RWPE1 (cell line): ENCODE measurements at places on chromosomes 5 and 9.

DNA sequence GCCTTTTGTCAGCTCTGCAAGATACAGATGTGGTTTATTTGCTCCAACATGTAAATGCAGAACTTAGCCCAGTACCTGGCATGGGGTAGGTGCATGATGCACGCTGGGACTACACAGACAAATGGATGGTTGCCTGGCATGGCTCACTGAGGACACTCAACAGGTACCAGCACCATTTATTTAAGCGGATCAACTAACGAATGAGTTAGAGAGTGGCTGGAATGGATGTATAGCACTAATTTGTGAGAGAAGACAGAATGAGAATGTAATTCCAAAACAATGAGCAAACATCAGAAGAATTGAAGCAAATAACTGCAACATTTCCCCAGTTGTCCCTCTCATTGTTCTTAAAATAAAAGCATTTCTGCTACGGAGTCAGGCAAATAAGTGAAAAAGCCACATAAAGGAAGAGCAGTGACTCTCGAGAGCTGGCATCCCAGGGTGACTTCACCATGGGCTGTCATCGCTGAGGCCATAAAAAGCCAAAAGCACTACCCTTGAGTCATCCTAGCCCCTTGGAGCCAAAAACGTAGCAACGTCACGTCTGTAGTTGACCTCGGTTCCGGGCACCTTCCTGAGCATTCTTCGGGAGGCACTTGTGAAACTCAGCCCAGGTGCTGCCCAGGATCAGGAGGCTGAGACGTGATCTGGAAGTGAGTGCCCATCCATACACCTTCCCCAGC, 290.3 kb downstream of the NSG2 start:
- no peak for DNase-seq

GRCh38 chr9:136829412-136829811, 12.9 kb upstream of the AJM1 start:
- DNase-seq, result no peak

GRCh38 chr9:1460143-1460769, 410.1 kb downstream of the DMRT2 start:
- DNase-seq, result peak; percentile 8

GRCh38 chr9:78676623-78677022, 379.7 kb downstream of the PSAT1 start:
- DNase-seq, result no peak

DNA sequence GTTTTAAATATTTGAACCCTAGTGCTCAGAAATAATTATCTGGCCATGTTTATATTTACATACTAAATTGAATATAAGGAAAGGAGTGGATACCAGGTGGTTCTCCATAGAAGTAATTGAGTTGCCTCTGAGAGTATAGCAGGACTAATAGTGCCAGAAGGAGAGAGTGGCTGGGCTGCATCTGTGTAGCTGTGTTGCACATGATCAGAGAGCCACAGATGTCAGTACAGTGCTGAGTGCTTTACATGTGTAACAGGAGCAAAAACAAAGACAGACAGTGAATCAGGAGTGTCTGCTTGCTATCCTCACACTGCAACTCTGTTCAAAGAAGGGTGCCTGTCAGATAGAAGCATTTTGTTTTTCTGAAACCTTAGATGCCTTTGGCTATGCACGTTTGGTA, 353.9 kb upstream of the PAPPA start:
- DNase-seq, result no peak

GRCh38 chr9:2126331-2126803, 111.2 kb downstream of the SMARCA2 start:
- no peak for DNase-seq

GRCh38 chr9:136852664-136853595, 784 bp downstream of the MAMDC4 start:
- no peak for DNase-seq

- no peak for DNase-seq
Observed at GRCh38 chr9:113409481-113409880, 994 bp downstream of the POLE3 start.

- peak; percentile 35 for DNase-seq
Observed at GRCh38 chr9:127283917-127284497, 19.4 kb downstream of the GARNL3 start.

DNA sequence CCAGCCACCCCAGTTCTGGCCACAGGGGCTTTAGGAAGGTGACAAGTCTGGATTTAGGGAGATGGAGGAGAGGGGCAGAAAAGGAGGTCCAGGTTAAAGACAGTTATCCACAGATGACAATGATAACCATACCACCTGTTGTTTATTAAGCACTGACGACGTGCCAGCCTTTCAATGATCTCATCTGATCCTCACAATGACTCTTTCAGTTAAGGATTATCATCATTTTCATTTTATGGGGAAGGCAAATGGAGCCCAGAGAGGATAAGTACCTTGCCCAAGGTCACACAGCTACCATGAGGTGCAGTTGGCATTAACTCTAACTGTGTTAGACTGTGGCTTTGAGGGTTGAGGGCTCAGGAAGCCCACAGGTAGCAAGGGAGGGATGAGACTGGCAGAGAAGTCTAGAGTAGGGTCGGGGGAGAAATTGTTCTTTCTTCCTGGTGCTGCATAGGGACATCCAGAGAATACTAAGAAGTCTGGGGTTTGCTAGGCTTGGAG, 21.5 kb upstream of the JADE2 start:
- DNase-seq, result no peak

- peak; percentile 89 for DNase-seq
Observed at GRCh38 chr5:53343187-53343586, 137.2 kb upstream of the FST start.

GRCh38 chr5:125267636-125268248, 521.3 kb upstream of the ZNF608 start:
- DNase-seq, result no peak

- no peak for DNase-seq
Observed at GRCh38 chr5:16889203-16889971, 46.7 kb downstream of the MYO10 start.

DNA sequence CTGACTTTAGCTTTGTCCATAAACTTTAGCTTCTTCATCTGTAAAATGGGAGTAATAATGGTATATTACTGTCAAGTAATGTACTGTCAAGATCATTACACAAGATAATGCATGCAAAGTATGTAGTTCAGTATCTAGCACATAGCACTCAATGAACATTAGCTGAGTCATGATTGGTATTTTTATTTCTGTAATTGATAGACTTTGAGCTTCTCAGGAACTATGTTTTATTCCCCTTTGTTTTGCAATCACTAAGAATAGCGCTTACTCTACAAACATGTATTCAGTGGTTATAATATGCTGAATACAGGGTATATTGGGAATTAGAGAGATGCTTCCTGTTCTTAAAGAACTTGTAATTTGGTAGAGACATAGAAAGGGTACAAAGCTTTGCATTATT, 142.3 kb upstream of the KLF9 start:
- DNase-seq, result no peak

DNA sequence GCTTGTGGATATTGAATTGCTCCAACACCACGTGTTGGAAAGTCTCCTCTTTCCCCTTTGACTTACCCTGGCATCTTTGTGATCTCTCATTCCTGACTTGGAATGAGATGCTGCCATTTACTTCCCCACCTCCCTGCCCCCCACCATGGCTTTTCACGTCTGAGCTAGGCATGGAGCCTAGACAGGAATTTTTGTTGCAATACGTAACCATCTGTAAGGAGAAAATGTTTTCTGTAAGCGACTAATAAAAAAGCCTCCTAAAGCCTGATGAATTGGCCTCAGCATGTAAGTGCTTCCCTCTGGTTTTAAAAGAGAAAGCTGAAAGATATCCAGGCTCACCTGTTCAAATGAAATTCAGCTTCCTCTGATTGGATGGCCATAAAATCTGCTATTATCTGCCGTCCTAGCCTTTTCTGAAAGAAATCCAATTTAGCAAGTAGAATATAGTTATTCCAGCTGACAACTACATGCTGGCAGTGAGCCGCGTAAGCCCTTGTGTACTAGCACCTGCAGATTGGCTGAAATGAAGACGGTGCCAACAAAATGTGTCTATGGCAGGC, 200.1 kb downstream of the NSG2 start:
- DNase-seq, result no peak

- DNase-seq, result no peak
Observed at GRCh38 chr9:81477669-81478068, 211.7 kb downstream of the TLE1 start.

DNA sequence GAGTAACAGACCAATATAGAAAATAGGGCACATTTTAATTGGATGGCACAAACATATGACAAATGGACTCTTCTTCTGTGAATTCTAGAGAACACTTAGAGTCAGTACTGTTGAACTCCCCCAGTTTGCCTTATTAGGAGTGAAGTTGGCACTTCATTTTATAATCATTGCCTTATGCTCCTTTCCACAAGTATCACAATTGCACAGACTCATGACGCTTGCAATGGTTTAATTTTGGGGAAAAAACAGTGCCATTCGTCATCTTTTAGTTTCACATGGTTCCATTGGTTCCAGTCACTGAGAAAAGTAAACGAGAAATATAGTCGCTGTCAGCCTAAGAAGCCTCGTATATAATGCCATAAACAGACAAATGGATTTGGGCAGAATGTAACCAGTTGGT, 71.2 kb downstream of the LURAP1L start:
- DNase-seq, result no peak

DNA sequence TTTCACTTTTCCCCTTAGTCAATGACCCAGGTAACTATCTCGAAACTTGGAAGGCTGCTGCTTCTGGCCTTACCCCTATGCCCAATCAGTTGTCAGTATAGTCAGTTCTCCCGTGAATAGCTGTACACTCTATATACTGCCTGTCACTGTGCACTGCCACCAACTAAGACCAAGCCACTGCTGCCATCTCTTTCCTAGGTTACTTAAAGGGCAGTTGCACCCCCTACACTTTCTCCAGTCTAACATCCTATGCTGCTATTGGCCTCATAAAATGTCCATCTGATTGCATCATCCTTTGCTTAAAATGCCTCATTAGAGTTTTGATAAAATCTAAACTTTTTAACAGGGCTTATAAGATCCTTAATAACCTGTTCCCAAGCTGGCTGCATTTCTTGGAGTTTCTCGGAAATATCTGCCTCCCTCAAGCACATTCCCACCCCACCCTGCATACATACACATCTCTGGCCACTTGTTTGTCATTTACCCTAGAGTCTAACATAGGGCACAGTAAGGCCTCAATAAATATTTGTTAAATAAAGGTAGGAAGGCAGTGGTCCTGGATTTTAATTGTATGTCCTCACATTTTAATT, 32.8 kb upstream of the TNFAIP8 start:
- DNase-seq, result no peak

- DNase-seq, result no peak
Observed at GRCh38 chr9:83406921-83407320, 131.3 kb downstream of the FRMD3 start.

GRCh38 chr9:137167747-137168572, 1.9 kb downstream of the LRRC26 start:
- no peak for DNase-seq

- DNase-seq, result no peak
Observed at GRCh38 chr5:103772248-103772647, 209.7 kb upstream of the NUDT12 start.

GRCh38 chr5:175855041-175855720, 16.2 kb upstream of the CPLX2 start:
- DNase-seq, result no peak

DNA sequence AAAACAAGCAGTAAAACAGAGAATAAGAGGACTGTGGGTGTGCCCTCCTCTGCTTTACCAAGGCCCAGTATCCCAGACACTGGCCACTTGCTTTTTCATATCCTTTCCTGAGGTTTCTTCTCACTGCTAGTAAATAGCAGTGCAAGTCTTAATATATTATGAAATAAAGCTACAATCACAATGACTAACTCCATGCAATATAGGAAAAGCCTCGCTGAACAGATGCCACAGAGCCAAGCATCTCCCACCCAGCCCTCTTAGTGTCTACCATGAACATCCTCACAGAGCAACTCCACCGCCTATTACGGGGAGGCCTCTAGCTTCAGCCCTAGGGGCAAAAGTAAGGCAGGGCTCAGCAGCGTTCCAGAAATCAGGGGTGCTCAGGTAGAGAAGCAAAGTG, 130.7 kb upstream of the LHFPL2 start:
- no peak for DNase-seq

DNA sequence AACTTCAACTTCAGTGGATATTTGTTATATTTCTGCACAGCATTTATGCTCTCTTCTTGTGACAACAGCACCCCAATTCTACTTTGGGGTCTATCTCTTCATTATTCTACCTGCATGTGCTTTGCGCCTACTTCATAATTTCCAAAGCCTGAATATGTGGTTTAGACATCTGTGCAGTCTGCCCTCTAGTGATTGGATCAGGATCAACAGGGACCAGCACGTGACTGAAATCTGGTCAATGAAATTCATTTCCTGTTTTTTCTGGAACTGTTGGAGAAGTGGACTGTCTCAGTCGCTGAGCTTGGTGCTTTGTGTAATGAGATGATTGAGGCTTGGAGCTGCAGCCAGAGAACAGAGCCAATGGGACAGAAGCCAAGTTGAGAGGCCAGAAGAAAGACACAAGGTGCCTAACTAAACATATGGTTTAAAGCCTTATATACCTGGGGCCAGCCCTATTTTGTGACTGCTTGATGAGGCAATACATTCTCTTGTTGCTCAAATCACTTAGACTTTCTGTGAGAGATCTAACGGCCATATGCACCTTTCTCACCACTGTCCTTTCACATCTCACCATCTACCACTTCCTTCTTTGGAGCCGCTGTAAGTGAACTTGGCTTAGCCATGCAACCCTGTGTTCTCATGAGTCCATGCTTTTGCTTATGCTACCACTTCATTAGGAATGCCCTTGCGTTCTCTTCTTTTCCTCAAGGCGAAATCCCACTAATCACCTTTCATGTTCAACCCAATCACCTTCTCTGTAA, 68.8 kb upstream of the PPP2R2B start:
- DNase-seq, result peak; percentile 28

GRCh38 chr9:107090218-107090617, 192.9 kb upstream of the RAD23B start:
- no peak for DNase-seq

- DNase-seq, result no peak
Observed at GRCh38 chr5:137896560-137896959, 7.3 kb downstream of the PKD2L2 start.

- DNase-seq, result no peak
Observed at GRCh38 chr5:36298552-36298951, 3.1 kb downstream of the RANBP3L start.

GRCh38 chr5:533955-534742, 9.9 kb upstream of the SLC9A3 start:
- no peak for DNase-seq

- no peak for DNase-seq
Observed at GRCh38 chr9:110095161-110095595, 112.8 kb downstream of the C9orf152 start.

- peak; percentile 30 for DNase-seq
Observed at GRCh38 chr5:154312576-154312975, 122.0 kb downstream of the GALNT10 start.

GRCh38 chr9:131289301-131290035, at the start of gene PLPP7:
TSS of gene PLPP7 (plus strand) at chr9:131289723. CDS start at chr9:131289998, 275 bp downstream.
- no peak for DNase-seq
